Chondrocyte (in vitro differentiated cells): ENCODE measurements at places on chromosomes 16 and 17. TPM values are rescaled to one million over a fixed set of nuclear protein-coding genes. Genes with fewer than 3 reads are reported as not detected.

DNA sequence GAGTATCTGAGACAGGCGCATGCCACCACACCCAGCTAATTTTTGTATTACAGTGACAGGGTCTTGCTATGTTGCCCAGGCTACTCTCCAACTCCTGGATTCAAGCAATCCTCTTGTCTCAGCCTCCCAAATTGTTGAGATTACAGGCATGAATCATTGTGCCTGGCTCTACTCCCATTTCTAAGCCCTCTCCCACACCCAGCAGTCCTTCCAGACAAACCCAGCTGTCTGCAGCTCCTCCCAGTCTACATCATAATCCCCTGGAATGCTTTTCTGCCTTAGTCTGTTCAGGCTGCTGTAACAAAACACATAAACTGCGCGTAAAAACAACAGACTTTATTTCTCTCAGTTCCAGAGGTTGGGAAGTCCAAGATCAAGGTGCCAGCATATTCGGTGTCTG, 144.5 kb downstream of the GRIN2A start:
- DNase-seq: no peak
- peaks cover 8% of the 10 kb centered on the region for H3K27me3 ChIP-seq
- H3K4me3 ChIP-seq: no peak overlapping the region
- H3K27ac ChIP-seq: no peak overlapping the region
- H3K4me1 ChIP-seq: no peaks in the 10 kb centered on the region

- DNase-seq: no peak
- H3K27me3 ChIP-seq: no peaks in the 10 kb centered on the region
- no peak overlapping the region for H3K4me3 ChIP-seq
- H3K36me3 ChIP-seq: peaks cover under 1% of the 10 kb centered on the region
- H3K27ac ChIP-seq: no peak overlapping the region
Measured at GRCh38 chr16:14351647-14352046, 278.4 kb downstream of the PARN start.

GRCh38 chr16:86383488-86384262, 126.7 kb upstream of the FOXF1 start:
- no peak overlapping the region for H3K27ac ChIP-seq
- H3K4me3 ChIP-seq: no peak overlapping the region
- no peak for DNase-seq
- H3K27me3 ChIP-seq: peaks cover 28% of the 10 kb centered on the region
- peaks cover 3% of the 10 kb centered on the region for H3K4me1 ChIP-seq

DNA sequence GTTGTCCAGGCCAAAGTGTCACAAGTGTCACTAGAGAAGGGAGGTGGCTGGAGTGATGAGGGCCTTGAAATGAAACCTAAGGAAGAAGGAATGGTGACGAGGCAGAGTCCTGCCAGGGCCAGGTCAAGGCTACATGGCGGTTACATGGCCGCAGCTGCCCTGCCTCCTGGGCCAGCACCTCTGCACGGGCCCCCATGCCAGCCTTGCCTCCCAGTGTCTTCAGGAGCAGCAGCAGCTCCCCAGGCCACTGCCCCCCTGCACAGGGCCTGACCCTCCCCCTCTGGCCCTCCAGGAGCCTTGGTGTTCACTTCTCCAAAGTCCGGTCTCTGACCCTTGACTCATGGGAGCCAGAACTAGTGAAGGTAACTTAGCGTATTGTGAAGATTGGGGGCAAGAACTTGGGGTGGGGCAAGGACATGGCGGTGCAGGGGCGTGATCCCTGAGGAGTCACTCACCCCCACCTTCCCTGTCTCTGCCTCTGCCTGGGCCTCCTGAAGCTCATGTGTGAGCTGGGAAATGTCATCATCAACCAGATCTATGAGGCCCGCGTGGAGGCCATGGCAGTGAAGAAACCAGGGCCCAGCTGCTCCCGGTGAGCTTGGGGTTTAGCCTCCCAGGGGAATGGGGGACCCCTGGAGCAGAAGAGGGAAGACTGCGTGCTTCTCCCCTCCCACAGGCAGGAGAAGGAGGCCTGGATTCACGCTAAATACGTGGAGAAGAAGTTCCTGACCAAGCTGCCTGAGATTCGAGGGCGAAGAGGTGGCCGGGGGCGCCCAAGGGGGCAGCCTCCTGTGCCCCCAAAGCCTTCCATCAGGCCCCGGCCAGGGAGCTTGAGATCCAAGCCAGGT, 4.1 kb upstream of the KCTD11 start:
- peaks cover 20% of the 10 kb centered on the region for H3K4me1 ChIP-seq
- H3K4me3 ChIP-seq: no peak overlapping the region
- H3K27me3 ChIP-seq: no peaks in the 10 kb centered on the region

DNA sequence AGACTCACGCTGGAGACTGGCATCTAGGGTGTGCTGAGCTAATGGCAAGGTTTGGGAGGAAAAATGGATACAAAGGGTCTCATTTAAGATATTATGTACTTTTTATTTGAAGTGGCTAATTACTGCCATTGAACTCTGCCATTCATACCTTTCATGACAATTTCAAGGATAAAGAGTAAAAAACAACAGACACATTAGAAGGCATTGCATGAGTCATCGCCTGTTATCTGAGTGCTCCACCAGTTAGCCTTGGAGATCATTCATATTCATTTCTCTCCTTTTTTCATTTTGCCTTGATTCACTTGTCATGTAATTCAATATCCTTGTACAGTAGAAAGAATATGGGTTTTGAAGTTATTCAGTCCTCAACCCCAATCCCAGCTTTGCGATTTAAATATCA, 109.5 kb downstream of the CDH8 start:
- no peak overlapping the region for H3K4me3 ChIP-seq
- DNase-seq: no peak
- H3K27ac ChIP-seq: no peak overlapping the region
- H3K36me3 ChIP-seq: no peaks in the 10 kb centered on the region
- no peaks in the 10 kb centered on the region for H3K4me1 ChIP-seq
- H3K27me3 ChIP-seq: no peaks in the 10 kb centered on the region

- DNase-seq: no peak
- H3K27me3 ChIP-seq: no peaks in the 10 kb centered on the region
- H3K27ac ChIP-seq: peak overlapping the region; percentile 94
Measured at GRCh38 chr16:29962344-29962994, 590 bp downstream of the TMEM219 start.

DNA sequence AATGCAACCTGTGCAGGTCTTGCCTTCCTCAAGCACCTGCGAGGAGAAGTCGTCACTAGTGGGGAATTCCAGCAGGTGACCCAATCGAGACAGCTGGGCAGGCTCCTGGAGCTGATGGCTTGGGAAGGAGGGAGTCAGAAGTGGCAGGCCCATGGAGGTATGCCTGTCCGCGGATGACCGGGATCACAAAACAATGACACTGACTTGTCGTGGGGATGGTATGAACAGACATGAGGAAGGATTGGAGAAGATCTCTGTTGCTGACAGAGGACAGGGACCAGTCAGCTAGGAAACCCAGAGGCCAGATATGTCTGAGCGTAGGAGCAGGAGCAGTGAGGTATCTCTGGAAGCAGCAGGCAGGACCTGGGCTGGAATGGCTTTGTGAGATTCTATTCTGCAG, 233.3 kb downstream of the SOX9 start:
- no peak overlapping the region for H3K27ac ChIP-seq
- no peak overlapping the region for H3K4me3 ChIP-seq
- peaks cover 8% of the 10 kb centered on the region for H3K27me3 ChIP-seq
- H3K36me3 ChIP-seq: peaks cover 3% of the 10 kb centered on the region
- H3K4me1 ChIP-seq: peaks cover 4% of the 10 kb centered on the region
- DNase-seq: no peak

DNA sequence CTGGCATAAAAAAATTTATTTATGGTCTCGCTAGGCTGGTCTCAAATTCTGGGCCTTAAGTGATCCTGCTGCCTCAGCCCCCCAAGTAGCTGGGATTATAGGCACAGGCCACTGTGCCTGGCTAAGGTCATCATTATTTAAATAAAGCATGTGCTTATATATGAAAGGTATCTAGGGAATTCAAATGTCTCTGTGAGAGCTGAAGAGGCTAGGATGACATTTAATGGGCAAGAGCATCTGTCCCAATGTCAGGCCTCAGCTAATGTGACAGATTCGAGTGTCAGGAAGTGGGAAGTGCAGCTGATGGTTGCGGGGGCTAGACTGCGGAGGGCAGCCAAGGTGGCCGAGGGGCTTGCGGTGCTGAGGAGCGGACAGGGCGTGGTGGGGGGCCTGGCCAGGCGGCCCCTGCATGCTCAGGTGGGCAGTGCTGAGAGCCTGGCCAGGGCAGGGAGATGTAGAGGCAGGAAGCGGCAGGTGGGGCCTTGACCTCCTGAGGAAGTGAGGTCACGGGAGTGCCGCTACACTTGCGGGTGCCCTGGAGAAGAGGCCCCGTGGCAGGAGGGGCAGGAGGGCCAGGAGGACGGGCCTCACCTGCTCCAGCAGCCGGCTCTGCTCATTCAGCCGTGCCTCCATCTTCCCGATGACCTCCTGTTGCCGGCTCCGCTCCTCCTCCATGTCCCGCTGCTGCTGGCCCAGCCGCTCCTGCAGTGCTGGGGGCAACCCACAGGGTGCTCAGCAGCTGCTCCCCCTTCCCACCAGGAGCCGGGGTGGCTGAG, 12.6 kb upstream of the MRPL38 start:
- H3K36me3 ChIP-seq: peaks cover 12% of the 10 kb centered on the region
- no peaks in the 10 kb centered on the region for H3K4me1 ChIP-seq
- no peak overlapping the region for H3K27ac ChIP-seq
- H3K27me3 ChIP-seq: no peaks in the 10 kb centered on the region

Gene HS3ST3A1
- total RNA-seq: 8.8 to 11.5 TPM (median 10.6 TPM) in 3 replicates

Gene HOXB5
- total RNA-seq: not detected in 3 replicates

Gene KRTAP4-4
- total RNA-seq: not detected in 3 replicates

Gene HSD17B1
- 1.4 to 2.6 TPM (median 1.4 TPM) in 3 replicates for total RNA-seq

Gene PYDC1
- total RNA-seq: not detected in 3 replicates

Gene YBX2
- 0.56 to 0.57 TPM in 2 of 3 replicates, not detected in the other for total RNA-seq
